ENCODE measurements at places on chromosomes 2 and 18.

- no peak overlapping the region for H3K4me3 ChIP-seq
- H3K4me1 ChIP-seq, result peaks cover 5% of the 10 kb centered on the region
- peaks cover 4% of the 10 kb centered on the region for H3K36me3 ChIP-seq
- H3K27me3 ChIP-seq, result peaks cover 33% of the 10 kb centered on the region
- DNase-seq, result no peak
- H3K27ac ChIP-seq, result no peak overlapping the region
Measured at GRCh38 chr2:111665011-111665410, 219.0 kb downstream of the ANAPC1 start.

DNA sequence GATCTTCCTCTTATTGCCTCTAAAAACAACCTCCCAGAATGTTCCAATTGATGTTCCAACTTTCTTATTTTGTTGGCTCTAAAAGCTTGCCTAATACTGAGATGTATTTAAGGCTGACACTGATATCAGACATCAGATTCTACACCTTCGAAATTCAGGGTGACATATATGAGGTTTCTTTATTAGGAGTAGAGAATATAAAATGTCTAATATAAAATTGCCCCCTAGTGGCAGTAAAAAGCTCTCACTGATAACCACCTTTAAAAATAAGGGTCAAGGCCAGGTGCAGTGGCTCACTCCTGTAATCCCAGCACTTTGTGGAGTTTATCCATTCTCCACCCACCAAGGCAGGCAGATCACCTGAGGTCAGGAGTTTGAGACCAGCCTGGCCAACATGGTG is 789.7 kb upstream of the SLC39A10 start:
- no peak for DNase-seq
- H3K4me1 ChIP-seq, result peaks cover 2% of the 10 kb centered on the region
- H3K27me3 ChIP-seq, result no peaks in the 10 kb centered on the region
- no peak overlapping the region for H3K27ac ChIP-seq

GRCh38 chr2:191521608-191522208 is 156.2 kb upstream of the NABP1 start:
- H3K27me3 ChIP-seq, result no peaks in the 10 kb centered on the region
- peaks cover 6% of the 10 kb centered on the region for H3K4me1 ChIP-seq
- DNase-seq, result no peak
- no peak overlapping the region for H3K27ac ChIP-seq
- no peaks in the 10 kb centered on the region for H3K36me3 ChIP-seq

- peaks cover 78% of the 10 kb centered on the region for H3K27me3 ChIP-seq
- H3K27ac ChIP-seq, result no peak overlapping the region
- no peaks in the 10 kb centered on the region for H3K36me3 ChIP-seq
- peak overlapping the region; percentile 56 for H3K4me3 ChIP-seq
- peaks cover 4% of the 10 kb centered on the region for H3K4me1 ChIP-seq
Measured at GRCh38 chr2:68317971-68318913, 1.5 kb downstream of the CNRIP1 start.

DNA sequence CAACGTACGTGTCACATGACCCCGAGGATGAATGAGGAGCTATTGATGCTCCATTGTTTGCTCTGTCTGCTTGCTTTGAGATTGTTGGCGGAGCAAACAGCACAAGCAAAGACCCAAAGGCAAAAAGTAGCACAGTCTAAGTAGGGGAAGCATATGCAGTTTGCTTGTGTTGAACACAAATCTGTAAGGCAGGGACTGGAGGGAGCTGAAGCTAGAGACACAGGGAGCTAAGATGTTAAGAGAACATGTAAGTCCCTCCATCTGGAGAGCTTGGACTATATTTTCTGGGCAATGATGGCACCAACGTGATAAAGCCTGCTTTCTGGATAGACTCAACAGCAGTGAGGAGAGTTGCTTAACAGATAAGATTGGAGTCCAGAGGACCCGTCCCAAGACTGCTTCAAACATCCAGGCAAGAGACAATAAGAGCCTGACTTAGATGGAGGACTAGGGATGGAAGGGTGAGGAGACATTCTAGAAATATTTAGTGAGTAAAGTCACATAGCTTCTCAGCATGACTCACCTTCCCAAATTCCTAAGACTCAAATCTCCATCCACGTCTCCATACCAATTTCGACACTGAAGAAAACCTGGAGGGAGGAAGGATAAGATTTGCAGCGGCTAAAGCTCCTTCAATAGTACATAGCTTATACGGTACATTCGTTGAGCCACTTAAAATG is 88.1 kb upstream of the KLF7 start:
- H3K4me1 ChIP-seq, result peaks cover 20% of the 10 kb centered on the region
- H3K27me3 ChIP-seq, result peaks cover 54% of the 10 kb centered on the region
- H3K36me3 ChIP-seq, result no peaks in the 10 kb centered on the region
- no peak for DNase-seq

Measured in progenitor cell of endocrine pancreas (in vitro differentiated cells).